Activated CD4-positive, alpha-beta T cell treated with anti-CD3 and anti-CD28 coated beads, Interleukin-2, amount 10 ng/mL, durations not matched to agents 7 days and 5 days (primary cell): ENCODE measurements at places on chromosomes 3 and 15. TPM values are rescaled to one million over a fixed set of nuclear protein-coding genes. Genes with fewer than 3 reads are reported as not detected.
A peak's percentile ranks its signal among the peaks of the same experiment; 100 is the strongest.

Gene RETNLB
- not detected for total RNA-seq

- no peak for DNase-seq
These were observed 433.4 kb upstream of the CFAP20DC start for GRCh38 chr3:59483191-59483590.

DNA sequence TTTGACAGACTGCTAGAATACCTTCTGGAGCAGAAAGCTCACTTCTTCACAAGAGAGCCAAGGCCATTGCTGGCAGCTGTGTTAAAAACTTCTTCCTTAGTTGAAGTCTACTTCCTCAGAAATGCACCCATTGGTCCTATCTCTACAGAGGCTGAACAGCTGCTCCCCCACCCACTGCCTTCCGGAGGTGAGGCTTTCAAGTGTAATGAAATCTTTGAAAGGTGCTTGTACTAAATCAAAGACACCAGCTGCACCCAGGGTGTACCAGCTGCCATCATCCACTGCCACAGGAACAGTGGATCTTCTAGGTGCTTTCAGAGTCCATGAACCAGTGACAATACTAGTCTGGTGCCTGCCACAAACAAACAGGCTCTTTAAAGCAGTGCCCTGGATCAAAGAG lies 26.4 kb upstream of the HERC1 start:
- DNase-seq: peak; percentile 86

Gene CSPG5
- total RNA-seq: 0.40 TPM

Gene AGBL1
- total RNA-seq: not detected

DNA sequence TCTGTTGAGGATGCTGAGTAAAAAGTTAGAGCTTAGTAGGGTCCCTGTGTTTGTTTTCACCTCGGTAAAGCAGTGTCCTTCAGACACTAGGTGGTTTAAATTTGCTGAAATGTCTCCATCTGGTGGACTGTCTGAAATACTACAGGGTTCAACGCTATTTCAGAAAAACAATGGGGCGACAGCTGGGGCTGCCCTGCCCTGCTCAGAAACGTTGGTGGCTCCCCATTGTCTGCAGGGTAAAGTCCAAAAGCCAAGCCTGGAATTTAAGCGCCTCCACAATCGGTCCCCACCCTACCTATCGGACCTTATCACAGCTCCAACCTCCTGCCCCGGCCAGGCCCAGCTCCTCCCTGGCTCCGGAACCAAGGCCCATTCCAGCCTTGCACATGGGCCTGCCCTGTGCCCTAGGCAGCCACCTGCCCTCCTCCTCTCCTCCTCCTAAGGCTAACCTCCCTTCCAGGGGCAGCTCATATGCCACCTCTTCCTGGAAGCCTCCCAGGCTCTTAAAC lies 4.3 kb upstream of the TSEN2 start:
- peak; percentile 42 for DNase-seq

- DNase-seq: no peak
These were observed 10.4 kb upstream of the CLPX start for GRCh38 chr15:65195548-65195923.
